ENCODE measurements at places on chromosomes 2 and 18.

DNA sequence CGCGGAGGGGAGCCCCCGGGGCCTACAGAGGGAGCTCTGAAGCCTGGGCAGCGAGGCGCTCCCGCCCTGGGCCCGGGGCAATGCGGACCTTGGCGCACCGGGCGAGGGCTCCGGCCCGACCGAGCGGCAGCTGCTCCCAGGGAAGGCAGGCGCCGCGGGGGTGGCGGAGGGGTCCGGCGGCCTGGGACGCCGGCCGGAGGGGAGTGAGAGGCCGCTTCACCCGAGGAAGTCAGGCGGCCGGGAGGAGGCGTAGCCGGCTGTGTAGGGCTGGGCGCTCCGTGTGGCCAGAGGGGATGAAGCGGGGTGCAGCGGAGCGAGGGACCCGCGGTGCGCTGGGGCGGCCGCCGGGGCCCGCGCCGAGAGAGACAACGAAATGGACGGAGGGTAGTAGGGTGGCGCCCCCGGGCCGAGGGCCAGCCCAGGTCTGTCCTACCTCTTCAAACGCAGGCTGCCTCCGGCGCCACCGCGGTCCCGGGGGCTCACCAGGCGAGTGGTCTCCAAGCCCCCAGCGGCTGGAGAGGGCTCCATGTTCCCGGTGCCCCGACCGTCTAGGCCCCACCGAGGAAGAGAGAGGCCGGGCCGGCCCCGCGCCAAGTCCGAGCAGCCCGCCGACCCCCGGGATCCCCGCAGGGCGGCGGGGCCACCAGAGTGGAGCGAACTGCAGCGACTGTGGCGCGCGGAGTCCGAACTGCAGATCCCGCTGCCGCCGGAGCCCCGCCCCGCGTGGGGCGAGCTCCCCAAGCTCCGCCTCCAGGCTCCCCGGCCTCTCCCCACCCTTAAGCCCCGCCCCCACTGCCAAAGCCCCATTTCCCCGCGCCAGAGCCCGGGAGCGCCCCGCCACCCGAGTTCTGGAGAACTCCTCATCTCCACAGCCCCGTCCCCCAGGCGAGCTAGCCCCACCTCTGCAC is at the start of gene SLC30A3:
SLC30A3 (minus strand) TSS at position 669 of the 908 bp plus-strand sequence; CDS start at position 528, 141 bp downstream.
- DNase-seq = no peak

- DNase-seq = no peak
Observed at GRCh38 chr2:56508662-56509061, 324.9 kb downstream of the CCDC85A start.

DNA sequence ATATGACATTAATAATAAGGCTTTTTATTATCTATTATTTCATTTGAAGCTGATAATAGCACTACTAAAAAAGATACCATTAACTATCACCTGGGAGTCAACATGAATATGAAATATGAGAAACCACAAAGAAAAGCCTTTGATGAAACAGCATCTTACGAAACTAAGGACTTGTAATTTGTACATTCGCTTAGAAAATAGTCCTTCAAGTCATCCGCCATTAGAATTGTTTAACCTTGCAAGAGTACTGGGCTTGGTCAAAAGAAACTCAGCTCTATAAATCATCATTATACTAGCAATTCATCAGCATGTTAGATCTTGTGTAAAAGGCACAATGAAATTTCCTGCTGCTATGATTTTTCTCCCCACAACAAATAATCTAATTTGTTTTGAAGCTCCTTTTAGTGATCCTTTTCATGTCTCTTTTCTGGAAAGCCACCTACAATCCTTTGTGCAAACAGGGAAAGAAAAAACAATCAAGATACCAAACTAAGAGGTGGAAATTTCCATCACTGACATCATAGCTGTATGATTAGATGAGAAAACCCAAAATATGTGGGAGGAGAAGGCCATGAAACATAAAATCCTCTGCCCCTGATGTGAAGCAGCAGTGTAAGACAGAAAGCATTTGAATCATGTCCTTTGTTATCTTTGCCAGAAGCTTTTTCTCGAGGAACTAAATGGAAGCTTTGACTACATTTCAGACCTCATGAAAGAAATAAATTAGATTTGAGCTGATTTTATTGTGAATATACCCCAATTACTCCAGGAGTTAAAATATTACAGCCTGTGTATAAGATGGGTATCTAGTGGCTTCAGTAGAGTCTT is 31.2 kb downstream of the SCN9A start:
- no peak for DNase-seq

DNA sequence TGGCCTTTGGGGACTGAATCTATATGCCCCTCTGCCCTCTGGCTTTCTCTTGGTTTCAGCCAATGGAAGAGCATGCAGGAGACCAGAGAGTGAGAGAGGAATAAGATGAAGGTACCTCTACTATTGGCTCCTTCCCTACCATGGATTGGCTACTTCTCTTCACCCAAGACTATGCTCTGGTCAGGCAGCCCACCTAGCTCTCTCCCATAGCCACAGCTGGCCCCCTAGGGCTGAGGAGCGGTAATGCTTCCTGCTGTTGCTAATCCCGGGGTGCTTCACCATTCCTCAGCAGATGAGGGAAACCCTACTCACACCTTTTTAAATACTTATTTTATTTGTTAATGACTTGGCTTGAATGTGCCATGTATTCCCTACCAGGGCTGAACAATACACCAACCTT is 142.4 kb downstream of the MREG start:
- no peak for DNase-seq

DNA sequence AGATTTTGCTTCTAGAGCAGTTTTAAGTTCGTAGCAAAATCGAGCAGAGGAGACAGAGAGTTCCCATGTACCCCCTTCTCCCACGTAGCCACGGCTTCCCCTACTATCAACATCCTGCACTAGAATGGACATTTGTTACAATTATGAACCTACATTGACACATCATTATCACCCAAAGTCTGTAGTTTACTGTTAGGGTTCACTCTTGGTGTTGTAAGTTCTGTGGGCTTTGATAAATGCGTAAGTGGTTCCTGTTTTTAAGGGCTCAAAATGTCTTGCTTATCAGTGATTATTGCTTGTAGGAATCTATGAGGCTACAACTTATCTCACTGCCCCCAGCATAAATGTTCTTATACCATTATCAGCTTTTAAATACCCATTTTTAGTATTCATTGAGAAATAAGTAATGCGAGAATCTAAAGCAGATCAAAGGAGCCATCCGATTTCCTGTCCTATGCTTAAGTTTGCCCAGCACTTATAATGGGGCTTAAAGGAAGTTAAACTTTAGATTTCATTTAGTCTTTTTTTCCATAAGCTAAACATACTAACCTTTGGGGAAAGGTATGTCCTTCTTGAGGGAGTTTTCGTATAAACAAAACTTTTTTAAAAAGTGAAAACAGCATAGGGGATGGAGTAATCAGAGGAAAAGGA is 118.7 kb downstream of the HAUS1 start:
- no peak for DNase-seq

DNA sequence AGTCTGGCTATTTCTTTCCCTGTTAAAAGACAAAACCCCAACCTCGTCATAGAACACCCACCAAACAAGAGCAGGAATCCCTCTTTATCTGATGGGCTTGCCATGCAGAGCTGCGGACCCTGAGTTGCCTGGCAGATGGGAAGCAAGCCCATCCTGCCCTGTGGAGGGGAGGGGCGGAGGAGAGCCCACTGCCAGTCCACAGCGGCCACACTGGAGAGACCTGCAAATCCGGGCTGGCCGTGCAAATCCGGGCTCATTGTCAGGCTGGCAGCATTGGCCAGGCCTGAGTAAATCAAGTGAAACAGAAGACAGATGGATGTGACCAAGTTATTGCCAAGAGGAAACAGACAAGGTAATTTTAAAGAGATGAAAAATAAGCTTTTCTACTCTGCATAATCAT is 22.0 kb downstream of the MYL12B start:
- DNase-seq = peak; percentile 33

DNA sequence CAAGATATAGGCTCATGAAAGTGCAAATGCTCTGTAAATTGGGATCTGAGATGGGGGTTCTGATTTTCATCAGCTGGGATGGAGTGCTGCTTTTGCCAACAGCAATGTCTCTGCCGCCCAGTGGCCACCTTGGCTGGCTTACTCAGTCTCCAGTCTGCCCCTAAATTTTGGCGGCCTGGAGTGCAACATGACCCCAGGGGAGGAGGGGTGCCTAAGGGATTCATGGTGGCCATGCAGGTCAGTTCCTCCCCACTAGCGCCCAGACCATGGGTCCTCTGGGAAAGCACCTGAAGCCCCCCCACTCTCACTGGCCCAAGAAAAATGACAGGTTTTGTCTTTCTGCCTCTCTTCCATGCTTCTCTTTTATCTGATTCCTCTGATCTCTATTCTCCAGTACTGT is 45.0 kb downstream of the SLC4A3 start:
- no peak for DNase-seq

- DNase-seq = no peak
Observed at GRCh38 chr18:43113220-43113895, 2.1 kb downstream of the RIT2 start.

DNA sequence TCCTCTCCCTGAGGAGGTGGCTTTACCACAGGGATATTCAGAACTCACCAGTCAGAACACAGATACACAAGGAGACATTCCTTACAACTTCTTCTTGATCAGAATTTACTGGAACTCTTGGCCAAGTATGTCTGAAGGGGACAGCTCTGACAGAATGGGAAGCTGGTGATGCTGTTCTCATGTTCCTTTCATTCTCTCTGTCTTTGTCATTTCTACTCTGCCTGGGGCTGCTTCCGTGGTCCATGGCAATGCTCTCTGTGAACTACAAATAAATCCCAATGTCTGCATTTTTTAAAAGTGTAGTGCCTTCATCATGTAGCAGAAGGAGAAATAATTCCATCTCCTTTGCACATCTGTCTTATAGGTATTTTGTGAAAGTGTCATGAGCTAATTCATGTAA is 730.3 kb downstream of the CNTNAP5 start:
- no peak for DNase-seq

DNA sequence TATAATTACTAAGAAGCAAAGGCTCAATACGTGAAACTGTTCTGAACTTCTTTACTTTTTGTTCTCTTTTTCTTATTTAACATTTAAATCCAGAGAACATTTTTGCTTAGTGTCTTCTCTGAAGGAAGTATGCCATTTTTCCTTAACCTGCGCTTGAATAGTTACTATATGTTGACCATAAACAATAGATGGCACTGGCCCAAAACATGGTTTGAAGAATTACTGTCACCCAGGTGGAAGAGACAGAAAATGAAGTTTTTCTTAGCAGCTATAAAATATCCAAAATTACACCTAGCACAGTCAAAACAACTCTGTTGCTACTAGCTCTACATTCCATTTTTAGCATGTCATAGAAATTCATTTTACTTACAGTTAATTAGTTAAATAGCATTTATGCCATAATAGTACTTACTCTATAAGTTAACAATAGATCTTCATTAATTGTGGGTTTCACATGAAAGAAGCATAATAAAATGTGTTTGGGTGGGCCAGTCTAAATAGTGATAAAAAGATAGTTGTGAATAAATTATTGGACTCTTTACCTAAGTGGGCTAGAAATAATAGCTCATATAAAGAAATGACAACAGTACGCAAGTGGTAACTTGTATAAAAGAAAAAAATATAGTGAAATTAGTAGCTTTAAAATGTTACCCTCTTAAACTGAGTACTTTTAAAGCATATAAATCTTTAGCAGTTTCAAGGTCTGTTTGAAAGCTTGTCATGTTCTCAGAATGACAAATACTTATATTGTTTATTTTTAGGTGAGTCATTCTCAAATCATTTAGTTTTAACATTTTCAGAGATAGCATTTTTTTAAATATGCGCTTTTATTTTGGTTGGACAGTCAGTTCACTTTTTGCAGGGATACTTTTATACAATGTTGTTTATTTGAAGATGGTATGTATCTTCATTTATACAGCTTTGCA is 3.7 kb downstream of the ETAA1 start:
- DNase-seq = no peak

GRCh38 chr2:32806857-32807256 is 139.9 kb upstream of the LTBP1 start:
- DNase-seq = peak; percentile 16

- DNase-seq = no peak
Observed at GRCh38 chr2:81505586-81505985, 1201.0 kb upstream of the LRRTM1 start.

DNA sequence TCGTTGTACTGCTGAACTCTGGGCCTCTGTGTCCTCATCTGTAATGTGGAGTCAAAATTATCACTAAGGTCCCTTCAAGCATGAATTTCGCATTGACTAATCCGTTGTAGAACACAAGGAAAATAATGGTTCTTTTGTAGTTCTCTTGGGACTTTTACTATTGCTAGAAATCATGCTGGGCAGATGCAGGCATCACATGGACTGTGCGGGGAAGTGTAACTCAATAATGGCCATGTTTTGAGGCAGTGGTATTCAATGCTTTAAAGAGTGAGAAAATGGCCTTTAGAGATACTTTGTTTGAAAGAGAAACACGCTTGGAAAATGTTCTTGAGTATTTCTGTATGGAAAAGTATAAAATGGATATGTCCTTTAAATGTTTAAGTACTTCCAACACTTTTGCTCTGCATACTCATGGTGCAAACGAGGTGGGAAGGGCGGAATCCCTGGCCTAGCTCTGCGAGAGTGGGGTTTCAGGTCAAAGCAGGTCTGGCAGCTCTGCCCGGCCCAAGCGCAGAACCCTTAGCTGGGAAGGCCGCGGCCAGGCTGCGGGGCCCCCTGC is 117.3 kb upstream of the MSTN start:
- DNase-seq = no peak

DNA sequence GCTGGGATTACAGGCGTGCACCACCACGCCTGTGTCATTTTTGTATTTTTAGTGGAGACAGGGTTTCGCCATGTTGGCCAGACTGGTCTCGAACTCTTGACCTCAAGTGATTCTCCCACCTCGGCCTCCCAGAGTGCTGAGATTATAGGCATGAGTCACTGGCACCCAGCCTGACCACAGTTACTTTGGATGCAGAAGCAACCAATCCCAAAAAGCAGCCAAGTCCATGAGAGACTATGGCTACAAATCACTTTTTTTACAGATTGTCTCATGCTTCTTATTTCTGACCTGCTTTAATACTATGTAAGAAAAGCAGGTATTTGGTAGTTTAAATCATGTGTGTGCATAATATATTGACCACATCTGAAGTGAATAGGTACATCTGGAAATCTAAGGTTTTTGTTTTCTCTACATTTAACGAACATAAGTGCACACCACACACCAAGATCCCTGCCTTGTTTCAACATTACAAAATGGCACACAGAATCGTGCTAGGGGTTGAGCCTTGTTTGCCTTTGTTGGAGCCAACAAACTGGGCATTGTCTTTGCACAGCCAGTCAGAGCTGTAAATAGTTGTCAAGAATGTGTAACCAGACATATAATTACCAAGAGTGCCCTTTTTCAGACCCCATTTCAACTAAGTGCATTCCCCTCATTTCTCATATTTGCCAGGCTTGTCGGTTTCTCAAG is 18.3 kb upstream of the MAP4K4 start:
- no peak for DNase-seq

- no peak for DNase-seq
Observed at GRCh38 chr2:33083699-33084387, 137.1 kb downstream of the LTBP1 start.

Measured in NCI-H526 treated with DMSO at 0.1 percent for 48 hours (cell line).